ENCODE measurements at places on chromosomes 1 and 21.

DNA sequence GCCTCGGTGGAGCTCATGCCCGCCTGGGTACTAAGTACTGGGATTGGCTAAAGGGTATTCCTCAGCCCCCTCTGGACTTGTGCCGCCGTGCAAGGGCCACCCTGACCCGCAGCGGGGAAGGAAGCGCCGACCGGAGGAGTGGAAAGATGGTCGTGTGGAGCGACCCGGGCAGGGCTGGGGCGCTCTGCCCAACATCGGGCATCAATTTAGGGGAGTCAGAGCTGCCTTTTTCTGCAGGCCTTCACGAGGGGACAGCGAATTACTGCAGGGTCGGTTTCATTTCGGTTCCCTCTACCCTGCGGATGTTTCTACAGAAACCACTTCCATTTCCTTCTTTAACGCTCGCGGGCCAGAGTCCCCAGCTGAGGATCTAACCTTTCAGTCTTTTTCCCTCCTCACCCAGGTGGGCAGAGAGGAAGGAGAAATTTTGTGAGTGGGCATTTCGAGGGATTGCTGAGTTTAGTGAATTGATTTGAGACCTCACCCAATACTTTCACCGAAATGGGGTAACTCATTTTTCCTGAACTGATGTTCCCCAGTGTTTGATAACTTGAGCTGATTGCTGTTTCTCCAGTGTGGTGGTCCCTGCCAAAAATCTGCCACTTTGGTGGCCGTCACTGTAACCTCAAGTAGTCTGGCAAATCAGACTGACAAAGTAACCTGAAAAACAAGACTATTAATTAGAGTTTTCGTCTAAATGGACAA, 1.1 kb downstream of the TOR1AIP1 start:
- no peak for DNase-seq

GRCh38 chr1:184840596-184840995, 85.9 kb upstream of the EDEM3 start:
- no peak for DNase-seq

DNA sequence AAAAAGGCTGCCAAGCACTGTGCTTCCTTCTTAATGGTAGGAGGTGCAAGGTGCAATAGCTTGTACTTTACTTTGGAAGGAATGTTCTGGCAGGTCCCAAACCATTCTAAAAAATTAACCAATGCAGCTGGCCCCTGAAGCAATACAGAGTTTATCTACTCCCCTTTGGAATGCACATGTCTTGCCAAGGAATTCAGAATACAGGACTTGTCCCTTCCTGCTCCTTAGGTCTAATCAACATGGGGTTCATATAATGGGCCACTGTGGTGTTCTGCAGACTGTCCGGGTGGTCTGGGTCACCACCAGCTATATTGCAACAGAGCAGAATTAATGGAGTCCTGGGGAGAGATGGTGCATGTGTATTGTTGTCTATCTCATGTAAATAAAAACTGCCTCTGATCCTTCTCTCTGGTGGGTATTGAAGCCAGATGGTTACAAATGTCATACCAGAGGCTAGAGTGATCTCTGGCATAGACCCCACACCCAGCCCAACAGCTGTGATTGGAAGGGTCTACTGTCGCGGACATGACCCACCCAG, 112.8 kb downstream of the RIPK4 start:
- DNase-seq: no peak

GRCh38 chr1:91591175-91591974, 90.7 kb downstream of the CDC7 start:
- no peak for DNase-seq

DNA sequence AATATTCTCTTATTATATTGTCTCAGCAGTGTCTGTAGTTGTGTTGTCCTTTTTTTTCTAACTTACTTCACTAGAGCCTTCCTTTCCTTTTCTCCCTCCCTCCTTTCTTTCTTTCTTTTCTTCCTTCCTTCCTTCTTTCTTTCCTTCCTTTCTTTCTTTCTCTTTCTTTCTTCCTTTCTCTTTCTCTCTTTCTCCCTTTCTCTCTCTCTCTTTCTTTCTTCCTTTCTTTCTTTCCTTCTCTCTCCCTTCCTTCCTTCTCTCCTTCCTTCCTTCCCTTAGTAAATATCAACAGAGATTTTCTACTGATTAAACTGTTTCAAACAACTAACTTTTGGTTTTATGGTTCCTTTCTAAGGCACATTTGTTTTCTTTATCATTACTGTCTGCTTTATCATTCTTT, 43.1 kb upstream of the PGBD5 start:
- DNase-seq: no peak

- DNase-seq: no peak
Observed at GRCh38 chr1:101081496-101082488, 56.2 kb upstream of the DPH5 start.

DNA sequence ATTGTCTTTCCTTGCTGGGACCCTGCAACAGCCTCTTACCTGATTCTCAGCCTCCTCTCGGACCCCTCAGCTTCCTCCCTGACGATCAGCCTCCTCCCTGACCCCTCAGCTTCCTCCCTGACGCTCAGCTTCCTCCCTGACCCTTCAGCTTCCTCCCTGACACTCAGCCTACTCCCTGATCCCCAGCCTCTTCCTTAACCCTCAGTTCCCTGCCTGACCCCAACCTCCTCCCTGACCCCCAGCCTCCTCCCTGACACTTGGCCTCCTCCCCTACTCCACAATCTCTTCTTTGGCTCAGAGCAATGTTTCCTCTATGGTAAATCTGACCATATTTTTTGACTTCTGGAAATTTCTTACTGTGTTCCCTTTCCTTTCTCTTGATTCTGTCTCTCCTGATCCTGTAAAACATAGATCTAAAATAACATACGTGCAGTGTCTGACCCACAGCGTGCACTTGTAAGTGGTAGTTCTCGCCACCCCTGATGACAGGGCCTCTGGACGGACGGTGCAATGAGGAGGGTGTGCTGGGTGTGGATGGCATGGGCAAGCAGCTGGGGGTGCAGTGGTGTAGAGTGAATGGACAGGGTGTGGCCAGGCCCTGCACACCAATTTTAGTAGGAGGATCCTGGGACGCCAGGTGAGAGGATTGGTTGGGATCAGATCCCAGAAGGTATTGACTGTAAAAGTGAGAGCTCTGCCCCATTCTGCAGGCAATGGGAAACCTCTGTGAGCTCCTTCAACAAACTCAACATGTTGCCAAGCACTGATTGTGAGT, 264.1 kb downstream of the FOXD2 start:
- no peak for DNase-seq

DNA sequence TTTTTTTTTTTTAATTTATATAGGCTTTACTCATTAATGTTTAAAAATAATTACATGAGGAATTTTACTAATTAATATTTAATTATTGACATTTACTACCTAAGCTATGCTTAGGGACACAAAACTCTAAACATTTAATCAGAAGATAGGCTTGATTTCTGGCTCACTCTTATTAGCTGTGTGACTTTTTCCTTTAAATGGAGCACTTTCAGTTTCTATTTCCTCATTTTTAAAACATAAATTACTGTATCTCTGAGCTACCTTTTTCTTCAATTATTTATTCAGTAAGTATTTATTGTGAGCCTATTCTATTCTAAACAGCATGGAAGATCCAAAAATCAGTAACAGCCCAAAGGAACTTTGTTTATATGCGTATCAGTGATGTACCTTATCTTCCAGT, 40.5 kb downstream of the MAP3K7CL start:
- no peak for DNase-seq

GRCh38 chr1:85940656-85941306, 215.8 kb downstream of the COL24A1 start:
- DNase-seq: no peak

DNA sequence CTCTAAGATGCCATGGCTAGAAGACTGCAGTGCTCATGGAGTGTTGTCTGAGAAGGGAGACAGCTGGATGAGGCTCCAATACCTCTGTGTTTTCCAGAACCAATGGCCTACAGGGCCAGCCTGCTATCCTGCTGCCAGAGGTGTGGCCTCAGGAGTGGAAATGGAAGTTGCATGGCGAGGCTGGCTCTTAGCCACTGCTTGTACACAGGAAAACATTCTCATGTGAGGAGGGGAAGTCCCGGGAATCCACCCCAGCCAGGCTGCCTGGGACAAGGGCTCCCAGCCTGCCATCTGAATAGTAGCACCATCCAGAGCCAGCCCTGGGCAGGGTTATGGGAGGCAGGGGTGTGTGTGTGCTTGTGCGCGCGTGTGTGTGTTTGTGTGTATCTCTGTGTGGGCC, 56.5 kb downstream of the SDC3 start:
- DNase-seq: no peak

DNA sequence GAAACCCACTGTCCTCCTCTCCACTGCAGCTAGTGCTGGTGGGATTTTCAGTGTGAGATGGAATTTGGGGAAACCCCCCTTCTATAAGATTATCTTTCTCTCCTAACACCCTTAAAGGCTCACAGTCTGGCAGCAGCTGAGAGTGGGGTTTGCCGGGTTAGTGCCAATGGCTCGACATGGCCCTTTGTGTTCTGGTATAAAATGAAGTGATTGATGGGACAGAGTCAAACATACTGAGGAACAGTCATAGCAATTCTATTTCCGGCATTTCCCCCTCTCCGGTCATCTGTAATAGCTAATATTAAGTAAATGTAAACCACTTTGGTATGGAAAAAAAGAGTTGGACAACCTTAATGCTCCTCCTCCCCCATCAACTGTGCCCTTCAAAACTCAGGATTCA, 37.6 kb downstream of the TFF3 start:
- DNase-seq: no peak

Measured in H1 (cell line).